ENCODE measurements at places on chromosomes 3 and 15. TPM values are rescaled to one million over a fixed set of nuclear protein-coding genes. Genes with fewer than 3 reads are reported as not detected.

- no peak overlapping the region for H3K4me3 ChIP-seq
- no peak for DNase-seq
- H3K27me3 ChIP-seq = no peaks in the 10 kb centered on the region
These were observed 22.1 kb downstream of the TYRO3 start for GRCh38 chr15:41581110-41581509.

DNA sequence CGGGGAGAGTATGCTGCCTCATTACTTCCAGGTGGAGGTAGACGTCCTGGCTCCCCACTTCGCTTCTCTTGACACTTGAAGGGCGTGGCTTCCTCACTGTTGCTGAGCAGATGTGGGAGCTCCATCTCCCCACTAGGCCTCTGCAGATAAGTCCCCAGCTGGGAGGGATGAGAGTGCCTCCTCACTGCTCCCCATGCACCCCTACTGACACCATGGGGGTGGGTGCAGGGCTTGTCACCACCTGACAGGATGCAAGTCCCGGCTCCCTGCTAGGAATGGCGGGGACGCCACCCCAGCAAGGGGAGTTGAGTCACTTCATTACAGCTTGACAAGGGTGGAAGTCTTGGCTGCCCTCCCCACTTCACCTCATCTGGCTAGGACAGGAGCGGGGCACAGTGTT is 36.8 kb upstream of the ATG7 start:
- no peak overlapping the region for H3K27ac ChIP-seq
- no peak for DNase-seq
- H3K4me1 ChIP-seq = peaks cover 34% of the 10 kb centered on the region
- H3K27me3 ChIP-seq = no peaks in the 10 kb centered on the region
- no peak overlapping the region for H3K4me3 ChIP-seq

GRCh38 chr3:48662145-48662752 is 437 bp downstream of the CELSR3 start:
- no peak for DNase-seq
- no peaks in the 10 kb centered on the region for H3K36me3 ChIP-seq
- peaks cover 21% of the 10 kb centered on the region for H3K4me1 ChIP-seq
- no peak overlapping the region for H3K27ac ChIP-seq

DNA sequence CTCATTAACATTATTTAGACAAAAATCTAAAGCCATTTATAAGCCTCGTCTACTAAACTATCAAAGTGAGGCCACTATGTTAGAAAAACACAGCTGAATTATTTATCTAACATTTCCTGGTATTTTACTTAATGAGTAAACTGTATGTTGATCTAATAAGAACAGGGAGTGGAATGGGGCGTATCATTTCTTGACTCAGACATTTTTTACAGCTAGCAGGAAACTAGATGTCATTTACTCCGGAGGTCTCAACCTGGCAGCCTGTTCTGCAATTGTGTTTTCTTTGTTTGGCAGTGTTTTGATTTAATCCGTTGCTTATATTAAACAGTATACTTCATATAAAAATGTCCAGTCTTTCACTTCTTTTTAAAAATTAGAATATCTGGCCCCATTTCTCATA is 79.1 kb upstream of the ABI3BP start:
- peaks cover 33% of the 10 kb centered on the region for H3K4me1 ChIP-seq
- H3K36me3 ChIP-seq = no peaks in the 10 kb centered on the region
- no peak overlapping the region for H3K4me3 ChIP-seq
- no peak for DNase-seq

- H3K36me3 ChIP-seq = peaks cover 33% of the 10 kb centered on the region
- H3K27ac ChIP-seq = no peak overlapping the region
- no peaks in the 10 kb centered on the region for H3K27me3 ChIP-seq
- no peak overlapping the region for H3K4me3 ChIP-seq
- no peaks in the 10 kb centered on the region for H3K4me1 ChIP-seq
These were observed 154.9 kb downstream of the KLHL25 start for GRCh38 chr15:85639752-85640381.

GRCh38 chr15:91308199-91308598 is 208.1 kb downstream of the SV2B start:
- H3K4me1 ChIP-seq = no peaks in the 10 kb centered on the region
- DNase-seq = no peak
- H3K27me3 ChIP-seq = peaks cover 22% of the 10 kb centered on the region
- no peak overlapping the region for H3K4me3 ChIP-seq
- no peak overlapping the region for H3K27ac ChIP-seq
- H3K36me3 ChIP-seq = no peaks in the 10 kb centered on the region

DNA sequence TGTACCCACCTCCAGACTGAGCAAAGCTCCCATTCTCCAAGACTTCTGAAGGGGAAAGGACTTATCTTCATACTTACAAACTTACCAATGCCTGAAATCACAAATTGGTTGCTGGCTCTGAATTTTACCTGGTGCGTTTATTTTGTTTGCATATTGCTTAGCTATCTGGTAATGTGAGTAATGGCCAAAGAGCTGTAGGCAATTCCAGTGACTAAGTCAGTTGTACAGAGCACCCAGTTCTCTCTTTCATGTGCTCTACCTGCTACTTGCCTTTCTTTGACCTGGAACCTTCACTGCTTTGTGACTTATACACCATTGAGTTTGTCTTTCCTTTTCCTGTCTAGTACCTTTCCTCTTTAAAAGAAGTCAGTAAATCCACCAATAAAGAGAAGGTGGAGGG is 755.9 kb upstream of the LMCD1 start:
- H3K27me3 ChIP-seq = no peaks in the 10 kb centered on the region
- no peaks in the 10 kb centered on the region for H3K36me3 ChIP-seq
- H3K4me3 ChIP-seq = no peak overlapping the region
- no peak overlapping the region for H3K27ac ChIP-seq
- H3K4me1 ChIP-seq = 0 out of 2 replicates have a peak, but pooled peaks cover 2% of the 10 kb centered on the region

- H3K4me3 ChIP-seq = no peak overlapping the region
- H3K27ac ChIP-seq = no peak overlapping the region
- no peak for DNase-seq
- no peaks in the 10 kb centered on the region for H3K4me1 ChIP-seq
- no peaks in the 10 kb centered on the region for H3K27me3 ChIP-seq
These were observed 165.0 kb downstream of the RSL24D1 start for GRCh38 chr15:55031727-55032126.

GRCh38 chr15:39887832-39888231 is 32.2 kb downstream of the GPR176 start:
- no peaks in the 10 kb centered on the region for H3K27me3 ChIP-seq
- peak overlapping the region; percentile 8 for H3K27ac ChIP-seq
- H3K36me3 ChIP-seq = peaks cover 20% of the 10 kb centered on the region
- peak; percentile 77 for DNase-seq
- H3K4me1 ChIP-seq = peaks cover 14% of the 10 kb centered on the region
- no peak overlapping the region for H3K4me3 ChIP-seq

RHOV gene
- not detected for total RNA-seq

Measured in SJSA1 (cell line).